Omental fat pad (tissue), 4 donors: ENCODE measurements at places on chromosomes 5 and 9. TPM values are rescaled to one million over a fixed set of nuclear protein-coding genes. Genes with fewer than 3 reads are reported as not detected.

Gene PCDHGB6
- 7.2 TPM for total RNA-seq

Gene TAF11L10
- total RNA-seq, result not detected

Gene CFAP77
- total RNA-seq, result not detected

Gene TAF11L12
- not detected for total RNA-seq

Gene F2RL2
- total RNA-seq, result 0.28 TPM

Gene GRIN3A
- total RNA-seq, result not detected

Gene GRM6
- not detected for total RNA-seq

Gene ZNF354B
- total RNA-seq, result 20.7 TPM

Gene GOLM1
- total RNA-seq, result 16.1 TPM

Gene FOXD4L4
- not detected for total RNA-seq

Gene AKNA
- 59.4 TPM for total RNA-seq

Gene CERCAM
- total RNA-seq, result 25.7 TPM

Gene CYSRT1
- total RNA-seq, result 0.36 TPM

Gene LHX2
- not detected for total RNA-seq

- no peak for DNase-seq
Measured at GRCh38 chr9:35910613-35911359, 1.5 kb downstream of the SPAAR start.

- no peak for DNase-seq
Measured at GRCh38 chr9:136048560-136049411, 46.3 kb downstream of the NACC2 start.

- DNase-seq, result no peak
Measured at GRCh38 chr5:102613661-102614060, 114.9 kb upstream of the SLCO6A1 start.

DNA sequence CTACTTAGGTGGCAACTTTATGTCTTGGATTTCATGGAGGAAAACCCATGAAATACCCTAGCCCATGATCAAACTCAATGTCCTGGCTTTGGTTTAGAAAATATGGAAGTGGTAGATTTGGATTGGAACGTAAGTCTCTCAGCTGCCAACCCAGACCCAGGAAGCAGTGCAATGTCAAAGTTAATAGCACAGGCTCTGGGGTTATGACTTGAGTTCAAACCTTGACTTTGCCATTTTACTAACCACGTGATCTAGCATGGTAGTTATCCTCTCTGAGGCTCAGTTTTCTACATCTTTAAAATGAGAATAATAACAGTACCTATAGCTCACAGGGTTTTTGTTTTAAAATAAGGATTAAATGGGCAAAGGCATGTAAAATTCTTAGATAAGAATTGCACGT is 13.8 kb downstream of the FYB1 start:
- no peak for DNase-seq

DNA sequence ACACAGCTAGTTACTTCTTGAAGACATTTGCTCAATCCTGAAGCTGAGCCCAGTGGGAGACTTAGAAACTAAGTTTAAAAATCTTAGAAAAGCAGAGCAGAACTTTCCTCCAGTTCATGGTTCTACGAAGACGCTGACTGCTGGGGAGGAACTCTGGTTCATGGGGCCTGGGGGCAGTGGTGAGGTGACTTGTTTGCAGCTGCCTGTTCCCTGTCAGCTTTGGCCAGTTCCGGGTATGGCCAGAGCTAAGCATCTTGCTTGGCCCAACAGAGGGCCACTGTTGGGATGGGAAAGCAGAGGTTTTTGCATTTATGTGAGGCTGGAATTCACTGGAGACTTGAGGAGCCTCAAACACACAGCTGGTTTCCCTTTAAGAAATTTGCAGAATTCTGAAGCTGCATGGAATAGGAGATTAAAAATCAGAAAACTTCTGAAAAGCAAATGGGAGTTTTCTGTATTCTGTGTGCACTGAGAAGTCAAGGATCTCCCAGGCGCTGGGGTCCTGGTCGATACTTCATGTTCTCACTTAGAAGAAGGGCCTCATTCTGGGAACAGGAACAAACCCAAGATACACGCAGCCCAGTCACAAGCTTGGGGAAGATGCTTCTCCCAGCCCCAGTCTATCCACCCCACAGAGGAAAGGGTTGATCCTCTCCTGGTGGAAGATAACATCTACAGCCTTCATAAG is 10.6 kb upstream of the HMHB1 start:
- no peak for DNase-seq

DNA sequence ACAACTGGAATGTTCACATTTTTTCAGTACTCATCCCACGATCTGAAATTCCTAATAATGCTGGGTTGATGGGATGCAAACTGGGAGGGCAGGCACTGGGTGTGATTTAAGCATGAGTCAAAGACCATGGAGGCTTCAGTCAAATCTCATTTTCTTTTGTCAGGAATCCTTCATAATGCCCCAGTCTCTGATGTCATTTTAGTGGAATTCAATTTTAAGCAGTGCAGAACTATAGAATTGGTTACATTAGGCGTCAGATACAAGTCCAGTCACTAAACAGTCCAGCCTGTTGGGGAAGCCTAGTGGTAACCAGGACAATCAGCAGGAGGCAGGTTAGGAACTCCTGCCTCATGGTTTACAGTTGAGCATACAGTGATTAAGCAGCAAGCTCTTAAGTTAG is 41.0 kb upstream of the TMEM215 start:
- no peak for DNase-seq

DNA sequence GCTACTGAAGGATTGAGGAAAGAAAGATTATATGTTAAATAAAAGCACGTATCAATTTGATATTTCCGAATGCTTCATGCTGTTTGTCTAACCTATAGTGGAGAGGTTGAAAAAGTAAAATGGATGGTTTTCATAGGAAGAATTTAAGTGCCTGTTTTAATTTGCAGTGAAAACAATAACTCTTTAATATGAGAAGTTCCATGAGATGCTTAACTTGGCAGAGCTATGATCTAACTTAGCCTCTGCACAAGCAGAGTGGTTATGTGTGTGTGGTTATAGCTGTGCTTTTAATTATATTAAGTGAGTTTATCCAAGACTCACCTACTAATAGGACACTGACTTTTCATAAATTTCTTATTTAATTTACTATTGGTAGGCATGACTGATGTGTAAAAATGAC is 57.4 kb downstream of the AOPEP start:
- DNase-seq, result no peak

GRCh38 chr9:117392992-117393391 is 21.9 kb downstream of the ASTN2 start:
- no peak for DNase-seq

DNA sequence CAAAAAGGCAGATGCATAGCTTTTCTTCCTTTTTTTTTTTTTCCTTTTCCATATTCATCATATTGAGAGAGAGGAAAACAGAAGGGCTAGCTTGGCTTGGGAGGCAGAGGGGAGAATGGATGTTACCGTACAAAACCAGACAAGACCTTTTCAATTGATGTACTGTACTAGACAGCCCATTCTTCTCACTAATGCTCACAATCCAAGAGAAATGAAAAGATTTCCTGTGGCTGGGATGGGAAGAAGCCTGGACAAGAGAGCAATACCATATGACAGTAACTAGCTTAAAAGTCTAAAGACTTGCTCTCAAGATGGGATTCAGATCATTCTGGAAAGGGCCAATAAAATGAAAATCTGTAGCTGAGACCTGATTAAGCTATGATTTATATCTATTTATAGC is 3.4 kb downstream of the CEMIP2 start:
- no peak for DNase-seq

- no peak for DNase-seq
Measured at GRCh38 chr9:137679249-137679648, 60.4 kb downstream of the EHMT1 start.

DNA sequence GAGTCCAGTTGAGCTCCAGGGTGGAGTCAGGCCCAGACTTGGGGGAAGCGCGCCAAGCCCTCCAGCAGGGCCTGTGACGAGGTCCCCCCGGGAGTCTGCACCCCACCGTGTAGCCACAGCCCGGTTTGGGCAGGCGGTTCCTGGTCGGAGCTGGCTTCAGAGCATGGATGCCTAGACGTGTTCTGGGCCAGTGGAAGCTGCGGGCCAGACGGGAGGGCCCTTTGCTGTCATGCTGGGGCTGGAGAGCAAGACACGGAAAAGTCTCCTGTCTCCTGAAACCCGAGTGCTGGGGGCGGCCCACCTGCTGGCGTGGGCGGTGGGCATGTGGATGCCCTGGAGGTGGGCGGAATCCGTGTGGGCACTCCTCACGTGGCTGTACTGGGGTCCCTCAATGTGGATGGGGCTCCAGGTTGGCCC is 1.9 kb downstream of the GPSM1 start:
- DNase-seq, result no peak

DNA sequence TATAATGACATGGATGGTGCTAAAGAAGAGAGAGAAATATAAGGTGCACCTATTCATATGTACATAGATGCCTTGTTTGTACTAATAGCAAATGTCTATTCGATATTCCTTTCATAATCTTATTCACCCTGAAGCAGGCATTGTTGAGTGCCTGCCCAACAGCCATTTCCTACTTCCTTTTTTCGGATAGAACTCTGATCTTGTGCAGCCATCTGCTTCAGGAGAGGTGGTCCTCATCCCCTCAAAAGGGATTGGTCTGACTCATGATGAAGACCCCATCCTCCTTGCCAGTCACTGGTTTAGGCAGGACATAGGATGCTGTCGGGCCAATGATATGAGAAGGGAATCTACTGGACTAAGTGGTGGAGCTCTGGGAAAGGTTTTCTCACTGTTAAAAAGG is 8.4 kb upstream of the RANBP3L start:
- DNase-seq, result no peak

- no peak for DNase-seq
Measured at GRCh38 chr5:124030043-124030491, 518.1 kb downstream of the CSNK1G3 start.

- DNase-seq, result no peak
Measured at GRCh38 chr9:1878811-1879210, 136.3 kb upstream of the SMARCA2 start.

GRCh38 chr9:75235632-75236031 is 147.3 kb downstream of the OSTF1 start:
- no peak for DNase-seq

DNA sequence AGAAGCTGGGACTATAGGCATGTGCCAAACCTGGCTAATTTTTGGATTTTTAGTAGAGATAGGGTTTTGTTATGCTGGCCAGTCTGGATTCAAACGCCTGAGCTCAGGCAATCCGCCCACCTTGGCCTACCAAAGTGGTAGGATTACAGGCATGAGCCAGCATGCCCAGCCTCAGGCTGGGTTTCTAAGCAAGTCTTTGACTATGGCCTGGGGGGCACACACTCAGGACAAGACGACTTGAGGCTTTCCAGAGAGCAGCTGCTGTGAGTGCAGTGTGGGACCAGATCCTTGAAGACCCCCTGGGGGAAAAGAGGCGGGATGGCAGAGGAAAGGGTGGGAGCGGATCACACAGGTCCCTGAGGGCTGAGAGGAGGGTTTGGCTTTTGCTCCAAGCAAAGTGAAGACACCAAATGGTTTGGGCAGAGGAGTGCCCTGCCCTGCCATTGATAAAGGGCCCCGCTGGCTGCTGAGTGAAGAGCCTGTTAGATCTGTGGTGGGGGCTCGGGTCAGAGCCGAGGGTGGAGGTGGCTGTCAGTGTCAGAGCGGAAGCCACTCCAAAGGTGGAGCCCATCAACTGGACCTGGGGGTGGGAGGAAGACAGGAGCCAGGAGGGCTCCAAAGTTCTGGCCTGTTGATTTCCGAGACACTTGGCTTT is 46.8 kb upstream of the FUBP3 start:
- DNase-seq, result no peak

- DNase-seq, result no peak
Measured at GRCh38 chr5:54868511-54869483, 116.6 kb downstream of the ESM1 start.

GRCh38 chr9:89501311-89501898 is 3.5 kb upstream of the SEMA4D start:
- DNase-seq, result no peak

DNA sequence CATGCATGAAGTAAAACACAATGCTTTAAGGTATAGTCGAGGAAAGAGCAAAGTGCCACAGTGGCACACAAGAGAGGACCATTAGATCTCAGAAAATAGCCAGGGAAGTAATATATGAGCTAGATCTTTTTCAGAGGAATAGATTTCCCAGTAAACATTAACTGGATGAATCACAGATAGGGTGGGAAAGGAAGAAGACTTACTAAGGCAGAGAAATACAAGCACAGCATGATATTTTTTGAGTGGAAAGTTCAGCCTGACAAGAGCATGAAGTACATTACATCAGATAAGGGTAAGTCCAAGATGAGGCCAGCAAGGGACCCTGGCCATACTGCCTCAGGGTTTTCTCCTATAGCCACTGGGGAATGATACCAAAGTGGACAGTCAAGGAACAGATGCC is 804.6 kb upstream of the DMAC1 start:
- DNase-seq, result no peak

DNA sequence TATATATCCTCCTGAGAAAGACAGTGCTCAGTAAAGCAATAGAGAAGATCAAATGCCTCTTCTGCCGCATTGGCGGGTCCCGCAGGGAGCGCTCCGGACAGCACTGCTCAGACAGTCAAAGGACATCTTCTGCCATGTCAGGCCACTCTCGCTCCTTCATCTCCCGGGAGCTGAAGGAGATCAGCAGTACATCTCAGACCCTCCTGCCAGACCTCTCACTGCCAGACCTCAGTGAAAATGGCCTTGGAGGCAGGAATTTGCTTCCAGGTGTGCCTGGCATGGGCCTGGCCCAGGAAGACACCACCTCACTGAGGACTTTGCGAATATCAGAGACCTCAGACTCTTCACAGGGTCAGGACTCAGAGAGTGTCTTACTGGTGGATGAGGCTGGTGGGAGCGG is 12.2 kb downstream of the PTGER4 start:
- no peak for DNase-seq

DNA sequence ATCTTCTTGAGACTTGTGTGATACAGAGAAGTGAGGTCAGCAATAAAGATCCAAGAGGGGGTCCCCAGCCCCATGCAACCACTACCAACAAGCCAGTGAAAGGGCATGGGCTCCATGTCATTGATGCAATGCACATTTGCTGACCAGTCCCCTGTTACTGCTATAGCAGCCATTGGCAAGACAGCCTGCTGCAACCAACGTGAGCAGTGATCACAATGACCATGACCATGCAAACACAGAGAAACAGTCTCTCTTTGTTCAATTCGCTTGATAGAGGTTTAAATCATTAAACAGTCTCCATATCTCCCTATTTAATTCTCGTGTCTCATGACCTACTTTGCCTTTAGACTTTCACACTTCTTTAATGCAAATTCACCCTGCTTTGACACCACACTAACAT is 30.0 kb upstream of the FOXB2 start:
- DNase-seq, result no peak

- DNase-seq, result no peak
Measured at GRCh38 chr5:52867809-52868208, 80.1 kb downstream of the ITGA1 start.
